ENCODE measurements at places on chromosomes 11 and 22.

GRCh38 chr11:113667801-113668200 lies 38.3 kb downstream of the TMPRSS5 start:
- DNase-seq, result peak; percentile 16

DNA sequence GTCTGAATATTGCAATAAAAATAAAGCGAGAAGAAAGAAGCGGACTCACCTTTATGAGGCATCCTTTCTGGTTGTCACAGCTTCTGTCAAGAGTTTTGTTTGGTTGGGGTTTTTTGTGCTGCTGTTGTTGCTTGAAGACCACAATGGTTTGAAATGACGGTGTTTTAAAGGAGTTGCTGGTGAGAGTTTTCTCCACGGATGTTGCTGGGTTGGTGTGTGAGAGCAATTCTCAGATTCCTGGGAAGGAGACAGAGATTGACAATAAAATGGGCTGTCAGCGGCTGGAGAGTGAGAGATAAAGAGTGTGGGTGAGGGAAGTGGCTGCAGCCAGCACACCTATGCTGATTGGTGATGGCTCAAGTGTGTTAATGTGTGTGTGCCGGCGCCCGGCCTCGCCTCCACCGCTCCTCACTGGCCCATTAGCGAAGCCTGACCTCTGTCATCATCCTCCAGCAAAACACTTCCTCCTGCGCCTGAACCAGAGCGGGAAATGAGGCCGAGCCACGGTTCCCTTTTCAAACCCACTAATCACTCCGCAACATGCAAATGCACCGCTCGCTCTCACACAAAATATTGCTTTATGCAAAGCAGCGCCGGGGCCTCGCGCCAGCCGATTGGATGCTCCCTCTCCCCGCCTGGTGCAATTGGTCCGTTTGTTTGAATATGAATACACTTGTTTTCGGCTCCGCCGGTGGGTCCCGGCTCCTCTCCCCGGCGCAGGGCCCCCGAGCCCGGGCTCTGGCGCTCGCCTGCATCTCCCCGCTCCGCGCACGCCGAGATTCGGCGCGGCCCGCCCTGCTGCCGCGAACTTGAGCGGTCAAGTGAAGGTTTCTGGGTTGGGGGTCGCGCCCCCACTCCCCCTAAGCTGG lies at the start of gene PAX6:
PAX6 (minus strand) TSS at position 544 of the 869 bp plus-strand sequence. CDS start 4,911 bp downstream, outside the sequence.
- DNase-seq, result peak; percentile 41

DNA sequence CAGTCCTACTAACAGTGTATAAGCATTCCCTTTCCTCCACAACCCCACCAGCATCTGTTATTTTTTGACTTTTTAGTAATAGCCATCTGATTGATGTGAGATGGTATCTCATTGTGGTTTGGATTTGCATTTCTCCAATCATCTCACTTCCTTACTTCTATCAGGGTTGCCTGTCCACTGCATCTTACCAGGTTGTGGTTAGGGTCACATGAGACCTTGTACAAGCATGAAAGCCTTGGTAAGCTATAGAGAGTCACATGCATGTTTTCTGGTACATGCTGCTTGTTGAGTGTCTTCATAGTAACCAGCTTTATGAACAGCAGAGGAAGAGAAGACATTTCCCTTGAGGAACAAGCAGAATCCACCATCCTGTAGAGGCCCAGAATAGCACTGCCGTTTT lies 102.9 kb upstream of the PAX6 start:
- DNase-seq, result no peak

DNA sequence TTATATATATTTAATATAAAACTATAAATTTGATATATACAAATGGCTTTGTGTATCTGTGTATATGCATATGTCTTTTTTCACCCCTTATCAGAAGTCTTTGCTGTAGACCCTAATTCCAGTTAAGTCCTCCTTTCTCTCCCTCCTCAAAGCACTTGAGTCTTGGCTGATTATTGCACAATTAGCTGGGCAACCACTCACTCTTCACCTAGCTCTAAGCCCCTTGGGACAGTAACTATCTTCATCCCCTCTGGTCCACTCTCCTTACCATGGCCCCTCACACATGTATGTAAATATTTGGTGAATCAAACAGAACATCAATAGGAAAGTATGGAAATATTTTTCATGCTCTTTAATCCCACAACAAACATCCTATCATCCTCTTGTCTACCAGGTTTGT lies 909 bp upstream of the OR5B21 start:
- no peak for DNase-seq
